Astrocyte of the hippocampus (primary cell): ENCODE measurements at places on chromosomes 3 and 15.

GRCh38 chr15:82663186-82663600 lies 16.0 kb upstream of the CPEB1 start:
- DNase-seq = peak; percentile 71

- no peak for DNase-seq
These were observed 29.4 kb downstream of the TTC14 start for GRCh38 chr3:180631317-180631716.

DNA sequence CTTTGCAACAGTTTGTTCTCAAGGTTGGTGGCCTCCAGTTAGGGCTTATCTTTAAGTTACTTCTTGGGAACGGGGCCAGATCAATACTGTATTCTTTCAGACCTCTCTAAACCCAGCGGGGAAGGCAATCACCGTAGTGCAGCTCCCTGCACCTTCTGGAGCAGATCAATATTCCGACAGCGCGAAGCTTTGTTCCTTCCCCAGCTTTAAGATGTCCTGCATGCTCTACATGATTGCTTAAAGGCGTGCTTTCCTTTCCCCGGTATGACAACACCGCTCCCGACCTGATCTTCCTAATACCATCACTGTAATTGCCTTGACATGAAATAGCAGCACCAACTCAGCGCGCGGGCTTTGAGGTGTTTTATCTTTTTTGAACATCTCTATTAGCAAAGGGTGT lies 755.2 kb downstream of the NR2F2 start:
- no peak for DNase-seq

- peak; percentile 60 for DNase-seq
These were observed 397.8 kb upstream of the NR2F2 start for GRCh38 chr15:95932676-95933075.

DNA sequence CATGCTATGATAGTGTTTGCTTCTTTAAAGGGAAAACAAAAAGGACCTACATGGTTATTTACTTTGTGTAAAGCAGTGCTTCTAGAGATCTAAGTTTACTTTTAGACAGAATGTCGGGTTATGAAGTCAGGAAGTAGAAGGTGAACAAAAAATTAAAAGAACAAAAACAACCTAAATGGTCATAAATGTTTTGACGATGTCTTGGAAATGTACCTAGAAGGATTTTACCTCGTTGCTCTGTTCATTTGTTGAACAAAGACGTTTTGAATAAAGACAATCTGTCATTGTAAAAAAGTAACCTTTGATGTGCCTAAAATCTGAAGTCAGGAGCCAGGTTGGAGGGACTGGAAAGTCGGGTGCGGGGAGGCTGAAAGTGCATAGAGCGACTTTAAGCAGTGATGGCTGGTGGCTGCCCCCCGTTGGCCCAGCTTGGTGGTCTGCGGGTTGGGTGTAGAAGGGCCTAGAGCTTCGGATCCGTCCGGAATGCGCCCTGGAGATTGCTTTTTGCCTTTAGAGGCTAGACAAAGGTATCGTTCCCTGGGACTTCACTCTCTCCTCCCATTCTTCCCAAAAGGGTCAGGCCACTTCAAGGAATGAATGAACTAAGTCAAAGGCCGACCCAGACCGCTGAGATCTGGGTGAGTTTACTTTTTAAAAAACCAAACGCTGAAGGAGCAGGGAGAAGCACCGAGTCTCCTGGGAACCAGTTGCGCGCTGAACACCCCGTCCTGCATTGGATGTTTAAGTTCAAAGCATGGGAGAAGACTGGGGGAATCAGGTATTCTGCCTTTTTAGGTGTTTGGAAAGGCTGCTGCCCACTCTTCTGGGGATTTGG lies 2.1 kb downstream of the SOX14 start:
- DNase-seq = no peak

DNA sequence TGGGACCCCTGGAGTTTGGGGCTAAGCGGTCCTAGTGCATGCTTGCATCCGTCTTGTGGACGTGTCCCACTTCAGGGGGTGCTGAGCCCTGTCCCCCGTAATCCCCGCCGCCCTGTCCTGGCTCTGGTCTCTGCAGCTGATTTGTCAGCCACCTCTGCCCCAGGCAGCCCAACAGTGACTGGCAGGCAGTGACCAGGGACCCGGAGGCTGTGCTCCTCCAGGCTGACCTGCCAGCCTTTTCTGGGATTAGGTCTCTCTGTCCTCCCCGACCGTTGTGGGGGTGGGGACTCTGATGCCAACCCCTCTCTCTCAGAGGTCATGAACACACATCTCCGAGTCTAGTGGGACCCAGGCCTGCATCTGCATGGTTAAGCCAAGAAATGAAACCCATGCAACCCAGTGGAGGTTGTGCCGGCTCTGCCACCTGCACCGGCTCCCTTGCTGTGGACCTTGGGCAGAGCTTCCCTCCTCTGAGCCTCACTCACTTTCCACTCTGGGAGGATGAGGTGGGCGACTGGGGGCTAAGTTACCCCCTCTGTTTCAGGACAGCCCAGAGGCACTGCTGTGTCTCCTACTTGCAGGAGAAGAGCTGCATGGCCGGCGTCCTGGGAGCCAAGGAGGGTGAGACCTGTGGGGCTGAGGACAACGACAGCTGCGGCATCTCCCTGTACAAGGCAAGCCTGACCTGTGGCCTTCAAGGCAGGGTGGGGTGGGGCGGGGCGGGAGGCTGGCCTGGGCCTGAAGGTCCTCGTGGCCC lies 60.2 kb downstream of the FBLN2 start:
- DNase-seq = no peak

DNA sequence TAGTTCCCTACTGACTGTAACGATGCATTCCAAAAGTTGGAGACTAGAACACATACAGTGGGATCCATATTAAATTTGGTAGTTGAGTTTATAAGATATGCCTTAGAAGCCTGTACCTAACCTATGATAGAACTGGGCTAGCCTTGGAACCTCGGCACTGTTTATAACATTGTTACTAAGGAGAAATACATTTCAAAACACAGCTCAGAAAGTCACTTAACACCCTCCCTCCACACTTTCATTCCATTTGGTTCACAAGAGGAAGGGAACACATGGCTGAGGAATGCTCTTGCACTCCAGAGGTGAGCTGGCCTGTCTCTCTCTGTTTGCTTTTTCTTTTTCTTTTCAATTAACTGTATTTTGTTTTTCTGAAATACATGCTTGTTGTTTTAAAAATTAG lies 48.7 kb upstream of the TSC22D2 start:
- peak; percentile 48 for DNase-seq

DNA sequence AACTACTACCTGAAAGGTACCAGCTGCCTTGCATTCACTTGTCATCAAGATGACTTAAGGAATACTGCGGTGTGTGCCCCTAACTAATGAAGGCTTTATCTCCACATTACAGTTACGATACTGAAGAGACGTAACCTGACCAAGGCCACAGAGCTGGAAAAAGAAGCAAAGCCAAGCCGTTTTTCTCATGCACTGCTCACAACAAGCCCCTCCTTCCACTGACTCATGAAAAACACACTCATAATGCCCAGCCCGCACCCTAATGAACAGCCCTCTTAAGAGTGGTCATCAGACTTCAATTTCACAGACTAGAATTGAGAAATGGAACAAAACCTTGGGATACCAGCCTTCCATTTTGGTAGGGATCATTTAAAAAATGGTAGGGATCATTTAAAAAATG lies 11.6 kb downstream of the PSMD6 start:
- peak; percentile 88 for DNase-seq

DNA sequence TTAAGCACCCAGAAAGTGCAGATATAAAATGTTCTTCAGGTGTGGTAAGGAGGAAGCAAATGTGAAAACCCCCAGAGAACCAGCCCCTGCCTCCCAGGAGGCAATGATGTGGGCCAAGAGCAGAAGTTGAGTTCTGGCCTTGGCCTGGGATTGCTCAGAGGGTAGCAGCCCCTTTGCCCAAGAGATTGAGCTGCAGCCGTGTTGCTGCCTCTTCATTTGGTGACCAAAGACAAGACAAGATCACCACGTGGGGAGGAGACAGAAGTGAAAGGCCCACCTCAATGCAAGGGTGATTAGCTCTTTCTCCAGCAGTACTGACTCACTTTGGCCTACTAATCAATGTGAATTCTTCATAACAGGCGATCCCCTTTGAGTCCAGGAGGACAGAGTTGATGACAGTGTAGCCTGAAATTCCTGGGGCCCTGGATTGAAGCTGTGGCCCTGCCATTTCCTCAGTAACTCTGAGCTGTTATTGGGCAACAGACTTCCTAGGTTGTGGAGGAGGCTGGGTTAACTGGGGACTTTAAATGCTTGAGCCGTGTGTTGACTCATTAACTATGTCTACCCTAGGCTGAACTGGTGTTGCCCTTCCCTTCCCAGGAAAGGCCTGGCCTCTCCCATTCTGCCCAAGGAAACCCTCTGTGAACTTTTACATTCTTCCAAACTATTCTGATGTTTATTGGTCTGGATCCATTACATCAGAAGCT lies 86.5 kb downstream of the ST6GAL1 start:
- no peak for DNase-seq

DNA sequence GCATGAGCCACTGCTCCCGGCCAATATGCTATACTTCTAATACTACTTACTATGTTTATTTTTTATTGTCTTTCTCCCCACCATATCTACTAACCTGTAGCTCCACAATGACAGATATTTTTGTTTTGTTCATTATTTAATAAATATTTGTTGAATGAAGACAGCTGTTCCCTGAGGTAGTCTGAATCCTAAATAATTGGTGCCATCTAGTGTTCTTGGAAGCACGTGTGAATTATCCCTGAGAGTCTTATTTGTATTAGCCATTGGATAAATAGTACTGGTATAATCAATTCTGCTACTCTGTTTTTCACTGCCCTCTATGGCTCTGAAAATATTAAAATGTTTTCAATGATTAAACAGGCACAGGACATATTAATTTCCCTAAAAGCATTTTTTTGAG lies 5.6 kb upstream of the APPL1 start:
- DNase-seq = peak; percentile 31

GRCh38 chr3:58531956-58532355 lies 5.0 kb downstream of the ACOX2 start:
- DNase-seq = no peak

DNA sequence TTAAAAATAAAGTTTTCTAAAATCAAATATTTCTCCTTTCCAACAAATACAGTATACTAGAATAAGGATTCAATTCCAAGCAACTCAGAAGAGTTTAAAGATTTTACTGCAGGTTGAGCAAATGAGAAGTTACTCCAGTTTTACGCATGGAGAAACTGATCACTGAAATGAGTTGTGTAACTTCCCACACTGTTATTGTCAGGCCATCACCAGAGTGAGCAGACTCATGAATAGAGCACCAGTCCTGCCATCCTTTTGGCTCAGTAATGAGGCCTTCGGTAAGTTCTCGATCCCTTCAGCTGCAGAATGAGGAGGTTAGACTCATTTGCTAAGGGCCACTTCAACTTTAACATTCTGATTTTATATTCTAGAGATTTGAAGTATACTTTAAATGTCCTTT lies 48.1 kb downstream of the OSBPL10 start:
- no peak for DNase-seq

- DNase-seq = no peak
These were observed 109.1 kb downstream of the NSUN3 start for GRCh38 chr3:94171954-94172353.

DNA sequence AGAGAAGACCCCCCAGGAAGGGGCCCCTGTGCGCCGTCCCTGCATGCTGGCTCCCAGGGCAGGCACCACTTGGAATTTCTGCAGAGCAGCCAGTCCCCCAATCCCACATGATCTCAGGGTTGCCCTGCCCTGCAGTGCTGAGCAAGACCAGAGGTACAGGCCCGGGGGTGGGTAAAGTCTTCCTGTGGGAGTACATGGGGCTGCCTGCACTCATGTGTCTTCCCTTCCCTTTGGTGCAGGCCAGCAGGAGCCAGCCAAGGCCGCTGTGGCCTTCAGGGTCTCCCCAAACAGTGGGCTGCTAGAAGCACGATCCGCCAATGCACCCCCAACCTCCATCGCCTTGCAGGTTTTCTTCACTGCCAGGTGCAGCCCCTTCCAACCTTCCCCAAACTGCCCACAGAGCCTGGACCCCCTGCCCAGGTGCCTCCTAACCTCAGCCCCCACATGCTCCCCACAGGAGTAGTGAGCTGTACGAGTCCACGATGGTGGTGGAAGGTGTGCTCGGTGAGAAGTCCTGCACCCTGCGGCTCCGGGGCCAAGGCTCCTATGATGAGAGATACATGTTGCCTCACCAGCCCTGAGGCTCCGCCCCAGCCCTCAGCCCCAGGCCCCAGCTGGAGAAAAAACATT lies 15.0 kb downstream of the ACAA1 start:
- DNase-seq = no peak

GRCh38 chr3:45124352-45124751 lies 21.8 kb downstream of the CDCP1 start:
- DNase-seq = peak; percentile 84

GRCh38 chr15:69804786-69805185 lies 292.9 kb downstream of the TLE3 start:
- DNase-seq = no peak

- DNase-seq = peak; percentile 95
These were observed 74.6 kb downstream of the ITGB5 start for GRCh38 chr3:124812291-124813265.

DNA sequence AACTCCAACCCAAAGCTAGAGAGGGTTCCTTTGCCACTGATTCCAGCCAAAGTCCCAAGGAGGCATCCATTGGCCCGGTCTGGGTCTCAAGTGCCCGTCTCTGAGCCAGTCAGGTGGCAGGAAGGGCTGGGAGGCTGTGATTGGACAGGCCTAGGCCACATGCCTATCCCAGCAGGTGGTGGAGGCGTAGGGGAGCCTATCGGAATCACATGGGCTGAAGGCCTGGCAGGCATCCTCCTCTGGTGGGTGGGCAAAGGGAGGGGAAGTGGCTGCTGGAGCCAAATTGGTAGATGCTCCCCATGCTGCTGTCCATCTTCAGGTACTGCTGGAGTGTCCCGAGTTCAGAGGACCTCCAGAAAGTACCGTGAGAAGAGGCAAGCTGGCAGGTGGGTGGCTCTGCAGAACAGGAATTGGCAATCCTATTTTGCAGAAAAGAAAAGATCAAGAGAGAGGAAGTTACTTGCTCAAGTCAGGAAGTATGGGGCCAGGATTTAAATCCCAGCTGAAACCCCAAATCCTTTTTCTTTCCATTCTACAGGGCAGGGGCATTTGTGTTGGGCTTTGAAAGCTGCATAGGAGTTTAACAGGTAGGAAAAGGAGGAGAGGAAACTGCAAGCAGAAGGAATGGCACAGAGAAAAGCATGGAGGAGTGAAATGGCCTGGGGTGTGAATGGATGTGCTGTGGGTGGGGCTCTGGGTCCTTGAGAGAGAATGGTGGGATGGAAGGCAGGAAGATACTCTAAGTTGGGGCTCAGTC lies 3.7 kb downstream of the CHST13 start:
- DNase-seq = no peak

GRCh38 chr3:112199622-112200316 lies 66.7 kb upstream of the GCSAM start:
- peak; percentile 4 for DNase-seq

GRCh38 chr3:188153437-188154013 lies 432 bp upstream of the LPP start:
- DNase-seq = peak; percentile 98
